ENCODE measurements at places on chromosomes 7 and 10. TPM values are rescaled to one million over a fixed set of nuclear protein-coding genes. Genes with fewer than 3 reads are reported as not detected.

DNA sequence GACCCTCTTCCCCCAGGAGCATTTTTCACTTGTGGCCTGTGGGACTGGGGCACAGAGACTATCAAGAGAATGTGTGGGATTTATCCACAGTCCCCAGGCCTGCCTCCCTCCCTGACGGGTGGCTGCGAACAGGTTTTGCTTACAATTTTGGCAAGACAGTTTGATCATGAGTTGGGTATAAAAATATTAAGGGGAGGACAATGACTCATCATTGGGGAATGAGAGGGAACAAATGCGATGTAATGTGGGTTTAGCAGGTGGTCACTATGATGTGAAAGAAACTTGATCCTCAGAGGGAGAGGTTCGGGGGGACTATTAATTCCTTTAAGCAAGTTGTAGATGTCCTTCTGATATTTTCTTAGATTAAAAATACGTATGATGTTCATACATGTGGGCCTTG lies 52.2 kb downstream of the EMX2 start:
- no peak for DNase-seq

DNA sequence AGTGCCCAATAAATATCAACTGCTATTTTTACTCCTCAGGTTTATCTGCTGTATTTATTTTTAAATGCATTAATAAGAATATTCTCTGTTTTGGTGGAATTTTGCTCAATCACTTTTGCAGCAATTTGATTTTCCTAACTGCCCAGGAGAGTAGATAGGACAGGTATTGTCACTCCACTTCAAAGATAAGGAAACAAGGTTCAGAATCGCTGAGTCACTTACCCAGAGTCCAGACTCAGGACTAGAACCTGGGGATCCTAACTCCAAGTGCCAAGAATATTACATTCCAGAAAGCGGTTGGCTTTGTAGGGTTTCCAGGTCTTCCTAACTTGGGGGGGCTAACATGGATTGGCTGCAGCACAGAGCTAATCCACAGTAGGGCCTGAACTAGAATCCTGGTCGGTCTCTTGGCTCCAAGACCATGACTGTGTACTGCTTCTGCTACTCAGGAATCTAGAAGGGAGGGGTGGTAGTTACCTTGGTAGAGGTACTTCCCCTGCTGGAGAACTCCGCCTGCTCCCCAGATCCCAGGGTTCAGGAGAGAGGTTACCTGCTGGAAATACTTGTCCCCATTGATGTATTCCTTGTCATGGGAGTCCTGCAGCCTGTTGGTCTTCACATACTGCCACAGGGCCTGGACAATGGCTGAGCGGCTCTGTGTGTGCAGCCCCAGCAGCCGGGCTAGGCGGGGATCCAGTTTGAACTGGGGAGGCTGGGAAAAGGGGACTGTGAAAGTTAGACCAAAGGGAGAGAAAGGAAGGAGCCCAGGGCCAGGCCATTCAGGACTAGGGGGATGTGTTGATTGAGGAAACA lies 7.3 kb downstream of the SMARCD3 start:
- DNase-seq: peak; percentile 16

- no peak for DNase-seq
Observed at GRCh38 chr10:71331736-71332135, 12.7 kb downstream of the SLC29A3 start.

DNA sequence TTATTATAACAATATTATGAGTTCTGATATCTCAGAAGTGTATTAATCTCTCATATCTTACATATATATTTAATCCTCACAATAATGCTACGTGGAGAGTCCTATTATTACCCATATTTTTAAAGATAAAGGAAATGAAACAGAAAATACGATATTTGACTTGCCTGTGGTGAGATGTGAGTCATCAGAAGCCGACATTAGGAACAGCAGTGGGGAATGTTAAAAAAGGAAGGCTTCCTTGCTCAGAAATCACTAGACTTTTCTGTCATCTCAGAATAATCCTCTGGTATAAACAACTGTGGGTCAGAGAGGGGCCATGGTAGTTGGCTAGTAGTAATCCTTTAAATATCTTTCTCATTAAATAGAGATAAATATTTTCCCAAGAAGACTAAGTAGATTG lies 402.3 kb upstream of the PCDH15 start:
- DNase-seq: no peak

GRCh38 chr7:130479716-130480400 lies 12.0 kb upstream of the MEST start:
- DNase-seq: no peak

DNA sequence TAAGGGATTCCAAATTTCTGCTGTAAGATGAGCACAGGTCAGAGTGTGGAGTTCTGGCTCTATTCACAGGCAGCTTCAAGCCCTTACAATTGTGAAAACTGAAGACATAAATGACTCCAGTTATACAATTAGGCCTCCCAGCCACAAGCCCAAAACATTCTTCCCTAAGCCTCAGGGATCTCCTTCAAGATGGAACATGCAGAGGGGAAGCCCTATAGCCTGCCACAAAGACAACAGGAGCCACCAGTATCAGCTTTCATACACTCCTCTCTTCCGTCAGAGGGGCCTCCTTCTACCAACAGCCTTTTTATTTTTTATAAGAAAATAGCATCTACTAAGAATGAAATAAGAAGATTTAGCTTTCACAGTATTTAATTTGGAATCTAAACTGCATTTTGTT lies 46.5 kb downstream of the DLD start:
- DNase-seq: no peak

- DNase-seq: no peak
Observed at GRCh38 chr7:12296051-12296570, 85.0 kb downstream of the TMEM106B start.

DNA sequence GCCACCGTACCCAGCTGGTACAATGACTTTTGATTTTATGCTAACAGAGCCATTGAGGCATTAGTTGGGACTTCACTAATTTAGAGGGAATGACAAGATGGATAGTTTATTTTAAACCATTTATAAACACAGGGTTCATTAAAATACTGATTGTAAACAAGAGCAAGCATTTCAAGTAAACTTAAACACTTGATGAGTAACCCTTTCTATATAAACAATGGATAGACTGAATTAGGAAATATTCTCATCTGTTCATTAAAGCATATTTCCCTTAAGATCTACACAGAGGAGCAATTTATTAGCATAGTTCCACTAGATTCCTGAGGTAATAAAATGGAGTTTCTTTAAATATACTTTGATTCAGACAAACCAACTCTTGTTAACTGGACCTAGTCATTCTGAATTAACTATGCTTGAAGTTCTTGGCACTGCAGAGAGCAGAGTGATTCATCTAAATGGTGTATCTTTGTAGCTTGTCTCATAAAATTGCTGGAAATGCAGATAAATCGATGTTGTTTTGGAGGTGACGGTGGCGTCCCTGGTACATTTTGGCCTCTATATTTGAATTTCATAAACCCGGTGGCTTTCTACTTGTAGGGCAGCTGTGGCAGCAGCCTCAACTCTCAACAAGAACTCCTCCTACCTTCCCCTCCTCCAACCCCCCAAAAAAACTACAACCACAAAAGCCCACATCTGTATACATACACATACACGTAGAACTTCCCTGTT lies 15.4 kb upstream of the VDAC2 start:
- no peak for DNase-seq

DNA sequence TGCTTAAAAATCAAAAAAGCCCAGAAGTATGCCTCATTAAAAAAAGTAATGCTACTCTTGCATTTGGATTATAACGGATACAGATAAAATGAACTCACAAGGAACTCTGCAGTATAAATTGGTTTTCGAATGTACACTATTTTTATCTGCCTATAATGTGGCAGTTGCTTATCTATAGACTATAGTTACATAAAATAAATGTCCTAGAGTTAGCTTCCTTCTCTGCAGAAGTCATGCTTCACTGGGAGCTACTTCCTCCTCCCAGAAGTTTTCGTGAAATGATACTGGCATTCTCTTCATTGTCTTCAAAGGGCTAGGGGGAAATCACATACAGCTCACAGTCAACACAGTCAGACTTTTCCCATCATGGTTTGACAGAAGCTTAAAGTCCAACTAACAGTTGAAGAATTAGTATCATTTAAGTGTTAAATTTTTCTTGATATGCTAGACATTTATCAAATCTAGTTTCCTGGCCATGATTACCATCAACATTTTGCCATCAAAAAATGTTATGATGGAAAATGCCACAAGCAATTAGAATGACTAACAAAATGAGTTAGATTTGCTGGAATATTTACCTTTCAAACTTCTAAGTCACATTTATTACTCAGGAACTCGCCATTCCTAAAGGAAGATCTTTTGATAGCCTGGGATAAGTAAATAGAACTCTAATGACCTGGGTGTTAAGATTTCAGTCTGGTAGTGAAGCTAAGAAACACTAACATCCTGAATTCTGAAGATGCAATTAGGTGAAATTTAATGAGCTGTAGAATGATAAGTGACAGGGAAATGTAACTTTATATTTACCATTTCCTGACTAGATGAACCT lies 87.3 kb upstream of the TRIL start:
- DNase-seq: no peak

DNA sequence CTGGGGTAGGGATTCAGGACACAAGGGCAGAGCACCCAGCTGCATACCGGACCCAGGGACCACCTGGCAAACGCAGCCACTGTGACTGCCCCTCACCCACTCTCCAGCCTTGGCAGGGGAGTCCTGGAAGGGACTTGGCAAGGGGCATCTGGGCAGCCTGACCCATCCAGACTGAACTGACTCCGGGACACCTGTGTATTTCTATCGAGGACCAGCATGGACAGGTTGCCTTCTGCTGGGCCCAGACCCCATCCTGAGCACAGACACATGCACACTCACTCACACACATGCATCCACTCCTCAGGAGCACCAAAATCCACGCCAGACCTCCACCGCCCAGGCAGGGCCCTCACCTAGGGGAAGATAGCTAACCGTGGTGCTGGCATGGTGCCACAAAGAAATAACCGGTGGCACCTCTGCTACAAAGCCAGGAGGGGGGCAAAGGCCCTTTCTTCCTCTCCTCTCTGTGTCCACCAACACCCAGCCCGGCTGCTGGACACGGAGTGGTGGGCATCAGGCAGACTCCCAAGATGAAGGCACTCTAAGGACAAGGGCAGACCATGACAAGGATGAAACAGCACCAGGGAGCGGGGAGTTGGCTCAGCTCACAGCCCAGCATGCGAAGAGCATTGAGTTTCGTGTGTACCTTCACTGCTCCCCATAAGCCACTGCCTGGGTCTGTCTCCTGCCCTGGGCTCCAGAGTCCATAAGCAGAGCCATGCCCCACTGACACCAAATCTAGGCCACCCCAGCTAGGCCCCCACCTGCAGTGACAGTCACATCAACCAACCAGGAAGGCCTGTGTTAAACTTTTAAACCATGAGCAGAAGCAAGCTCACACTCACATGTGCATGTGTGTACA lies 35.3 kb downstream of the KCNH2 start:
- DNase-seq: no peak

DNA sequence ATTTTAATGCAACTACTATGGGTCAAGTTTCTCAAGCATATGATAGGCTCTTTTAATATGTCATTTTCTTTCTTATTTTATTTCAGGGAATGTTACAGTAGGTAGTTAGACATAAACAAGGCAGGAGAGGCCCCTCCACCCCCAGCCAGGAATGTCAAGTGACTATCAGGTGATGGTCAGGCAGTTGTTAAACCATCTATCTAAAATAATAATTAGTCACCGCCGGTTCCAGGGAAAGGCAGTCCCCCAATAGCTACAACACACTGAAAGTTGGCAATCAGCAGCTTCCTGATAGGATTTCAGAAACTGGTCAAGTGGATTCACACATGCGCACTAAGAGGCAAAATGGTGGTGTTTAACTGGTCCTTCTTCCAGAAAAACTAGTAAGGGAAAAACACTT lies 9.3 kb downstream of the OLAH start:
- DNase-seq: no peak

- DNase-seq: no peak
Observed at GRCh38 chr7:135251496-135252391, 18.1 kb downstream of the STRA8 start.

DNA sequence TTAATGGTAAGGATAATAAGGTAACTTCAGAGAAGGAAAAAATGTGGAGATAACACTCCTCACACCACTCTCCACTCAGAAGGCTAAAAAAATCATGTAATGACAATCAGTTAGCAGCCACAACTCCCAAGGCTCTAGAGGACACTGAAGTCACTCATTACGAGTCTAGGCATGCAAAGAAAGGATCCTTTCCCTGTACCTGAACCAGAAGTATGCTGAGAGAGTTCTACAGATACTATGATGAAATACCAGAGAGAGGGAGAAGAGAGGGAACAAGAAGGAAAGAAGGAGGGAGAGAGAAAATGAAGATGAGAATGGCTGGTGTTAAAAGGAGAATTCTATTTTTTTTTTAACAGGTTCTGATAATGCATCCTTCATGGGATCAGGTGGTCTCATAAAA lies 224.3 kb upstream of the PLXNA4 start:
- DNase-seq: no peak

GRCh38 chr10:75547391-75548298 lies 116.2 kb downstream of the LRMDA start:
- no peak for DNase-seq

DNA sequence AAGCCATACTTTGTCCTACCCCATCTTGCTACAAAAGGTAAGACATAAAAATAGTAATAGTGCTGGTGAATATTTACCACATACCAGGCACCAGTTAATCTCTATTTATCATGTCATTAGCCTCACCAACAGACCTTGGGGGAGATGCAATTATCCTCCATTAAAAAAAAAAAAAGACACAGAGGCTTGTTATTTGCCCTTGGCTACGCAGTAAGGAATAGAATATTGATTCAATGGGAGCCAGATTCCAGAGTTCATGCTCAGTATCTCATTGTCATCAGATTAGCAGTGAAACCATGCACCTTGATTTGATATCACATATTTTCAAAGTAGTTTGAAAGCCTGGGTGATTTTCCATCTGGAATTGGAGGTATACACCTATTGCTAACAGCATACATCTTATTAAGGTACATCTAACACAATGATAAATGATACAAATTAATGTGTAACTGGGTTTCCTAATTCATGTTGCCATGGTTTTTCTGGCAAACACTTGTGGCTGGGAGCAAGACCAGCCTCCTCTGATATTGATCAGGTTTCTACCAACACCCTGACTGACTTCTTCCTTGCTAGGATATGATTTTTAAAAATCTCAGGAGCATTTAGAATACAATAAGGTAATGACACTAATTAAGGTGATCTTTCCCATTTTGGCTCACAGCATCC lies 67.1 kb upstream of the PRR15 start:
- no peak for DNase-seq

GRCh38 chr7:95586951-95587301 lies 9.4 kb downstream of the PDK4 start:
- no peak for DNase-seq

DNA sequence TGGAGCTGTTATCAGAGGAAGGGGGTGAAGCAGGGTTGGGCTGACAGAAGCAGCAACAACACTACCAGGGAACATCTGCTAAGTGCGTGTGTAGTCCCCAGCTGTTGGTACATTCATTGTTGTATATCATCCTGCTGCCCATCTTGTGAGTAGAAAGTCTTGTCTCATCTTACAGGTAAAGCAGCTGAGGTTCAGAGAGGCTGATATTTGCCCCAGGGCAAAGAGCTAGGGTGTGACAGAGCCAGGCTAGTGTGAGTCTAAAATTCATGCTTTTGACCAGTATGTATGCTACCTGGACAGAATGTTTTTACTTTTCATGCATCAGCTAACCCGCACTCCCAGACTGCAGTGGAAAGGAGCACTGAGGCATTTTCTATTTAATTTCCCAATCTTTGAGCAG lies 221.6 kb downstream of the STK31 start:
- DNase-seq: no peak

The AKR1C8 gene
- 0.25 TPM for total RNA-seq

The THAP5 gene
- total RNA-seq: 25.7 TPM

The RBP3 gene
- not detected for total RNA-seq

The ASB10 gene
- 46.1 TPM for total RNA-seq

The CLRN3 gene
- not detected for total RNA-seq

The USP6NL gene
- 6.9 TPM for total RNA-seq

The MEOX2 gene
- 11.2 TPM for total RNA-seq

The TFEC gene
- total RNA-seq: 2.0 TPM

The TAS2R60 gene
- total RNA-seq: not detected

The TEX47 gene
- total RNA-seq: not detected

The TAS2R41 gene
- not detected for total RNA-seq
